AG09319 (cell line): ENCODE measurements at places on chromosomes 16 and 17.
A peak's percentile ranks its signal among the peaks of the same experiment; 100 is the strongest.

- no peak for DNase-seq
Measured at GRCh38 chr16:54585094-54585997, 298.8 kb upstream of the IRX3 start.

GRCh38 chr17:68210570-68211315 lies 37.1 kb upstream of the AMZ2 start:
- DNase-seq: no peak

DNA sequence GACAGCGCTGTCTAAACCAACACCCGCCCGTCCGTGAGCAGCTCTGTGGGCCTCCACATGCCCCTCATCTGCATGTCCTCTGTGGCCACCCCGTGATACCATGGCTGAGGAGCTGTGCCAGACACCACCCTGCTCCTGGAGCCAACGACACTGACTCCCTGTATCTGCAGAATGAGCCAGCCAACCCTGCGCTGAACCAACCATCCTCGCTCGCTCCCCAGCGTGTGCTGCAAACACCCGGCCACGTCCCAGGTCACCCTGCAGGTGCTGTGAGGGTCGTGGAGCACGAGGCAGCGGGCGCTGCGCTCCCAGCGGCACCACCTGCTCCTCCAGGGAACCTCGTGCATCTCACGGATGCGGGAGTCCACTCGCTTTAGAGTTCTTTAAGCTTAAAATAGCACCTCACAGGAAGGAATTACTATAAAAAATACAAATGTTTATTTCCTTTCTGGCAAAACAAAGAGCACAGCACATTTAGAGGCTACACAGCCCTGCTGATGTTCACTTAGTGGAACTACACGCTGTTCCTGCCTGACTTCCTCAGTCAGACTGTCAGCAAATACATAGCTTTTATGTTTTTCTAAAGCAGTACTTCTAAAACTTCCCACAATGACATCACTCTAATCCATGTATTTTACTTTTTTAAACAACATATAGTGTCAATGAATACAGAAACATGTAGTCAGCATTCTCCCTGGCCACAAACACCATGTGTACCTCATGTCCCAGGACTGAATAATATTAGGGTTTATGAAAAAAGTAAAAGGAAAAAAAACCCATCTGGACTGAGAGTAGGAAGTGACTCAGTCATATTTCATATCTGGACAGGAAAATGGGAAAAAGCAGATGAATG lies 43.5 kb downstream of the MAP1LC3B start:
- DNase-seq: no peak

DNA sequence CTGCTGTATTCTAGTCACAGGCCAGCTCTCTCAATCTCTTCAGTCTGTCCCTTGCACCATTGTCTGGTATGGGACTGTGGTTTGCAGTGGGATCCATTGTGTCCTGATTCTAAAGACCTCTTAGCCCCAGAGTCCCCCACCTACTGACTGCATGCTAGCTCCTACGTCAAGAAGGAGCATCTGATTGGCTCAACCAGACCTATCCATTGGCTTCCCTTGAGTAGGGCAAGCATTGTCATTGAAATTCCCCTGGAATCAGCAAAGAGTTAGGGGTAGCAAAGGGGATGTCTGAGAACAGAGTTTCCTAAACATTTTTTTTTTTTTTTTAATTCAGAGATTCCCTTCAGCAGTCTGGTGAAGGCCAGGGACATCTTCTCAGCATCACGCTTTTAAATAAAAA lies 175.3 kb upstream of the MPHOSPH6 start:
- DNase-seq: no peak

GRCh38 chr17:1461198-1461944 lies 5.3 kb upstream of the CRK start:
- DNase-seq: no peak

GRCh38 chr17:79478841-79479240 lies 132.0 kb downstream of the RBFOX3 start:
- DNase-seq: no peak

- DNase-seq: no peak
Measured at GRCh38 chr17:10001306-10001873, 96.3 kb upstream of the RCVRN start.

- no peak for DNase-seq
Measured at GRCh38 chr17:5430413-5430999, 8.4 kb downstream of the C1QBP start.

DNA sequence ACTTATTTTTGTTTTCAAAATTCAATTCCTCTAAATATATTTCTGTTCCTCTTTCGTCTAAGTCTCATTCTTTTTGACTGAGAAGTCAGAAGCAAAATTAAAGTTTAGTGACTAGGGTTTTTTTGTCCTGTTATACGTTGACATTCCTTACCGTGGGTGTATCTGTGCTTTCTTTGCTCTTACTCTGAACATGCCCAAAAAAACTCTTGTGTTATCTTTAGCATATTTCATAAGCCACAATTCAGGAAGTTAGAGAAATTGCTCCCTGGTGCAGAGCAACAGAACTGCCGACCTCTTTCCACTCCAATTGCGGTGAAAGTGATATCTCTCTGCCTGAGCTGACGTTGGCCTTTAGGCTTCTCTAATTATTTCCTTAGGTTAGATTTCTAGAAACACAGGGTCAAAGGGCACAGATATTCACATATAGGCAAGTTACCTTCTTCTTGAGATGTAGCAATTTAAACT lies 65.7 kb downstream of the CENPV start:
- peak; percentile 53 for DNase-seq

- DNase-seq: no peak
Measured at GRCh38 chr16:55911616-55912015, 36.4 kb upstream of the CES5A start.

DNA sequence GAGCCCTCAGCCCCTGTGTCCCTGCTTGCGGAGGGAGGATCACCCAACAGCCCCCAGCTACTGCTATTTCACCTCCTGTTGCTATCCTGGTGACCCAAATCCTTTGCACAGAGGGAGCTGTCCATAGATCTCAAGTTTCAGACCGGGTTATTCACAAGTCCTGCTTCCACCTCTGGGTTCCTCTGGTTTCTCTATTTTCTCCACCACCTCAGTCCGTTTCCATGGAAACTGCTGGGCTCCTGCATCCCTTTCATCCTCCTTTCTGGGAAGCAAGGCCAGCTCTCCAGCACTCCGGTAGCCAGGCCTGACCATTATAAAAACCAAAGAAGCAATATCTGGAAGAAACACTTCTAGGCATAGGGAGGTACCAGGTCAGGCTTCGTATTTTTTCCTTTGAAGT lies 4.8 kb upstream of the CALB2 start:
- no peak for DNase-seq

- no peak for DNase-seq
Measured at GRCh38 chr17:49361129-49361901, 735 bp downstream of the ZNF652 start.

DNA sequence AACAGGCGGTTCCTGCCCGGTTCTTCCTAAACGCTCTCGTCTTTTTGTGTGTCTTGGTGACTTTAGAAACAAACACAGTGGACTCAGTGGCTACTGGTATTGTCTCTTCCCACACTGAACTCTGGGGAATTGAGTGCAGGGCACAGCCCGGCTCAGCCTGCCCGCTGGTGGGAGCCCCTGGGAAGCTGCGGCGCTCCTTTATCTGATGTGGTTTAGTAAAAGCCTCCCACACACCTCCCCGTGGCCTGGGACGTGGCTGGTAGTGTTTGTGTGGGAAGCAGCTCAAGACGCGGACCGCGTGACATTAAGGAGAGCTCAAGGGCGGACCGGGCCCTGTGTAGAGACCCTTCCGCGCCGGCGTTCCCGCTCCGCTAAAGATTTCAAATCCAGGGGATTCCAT lies 55.4 kb upstream of the PVALEF start:
- no peak for DNase-seq

DNA sequence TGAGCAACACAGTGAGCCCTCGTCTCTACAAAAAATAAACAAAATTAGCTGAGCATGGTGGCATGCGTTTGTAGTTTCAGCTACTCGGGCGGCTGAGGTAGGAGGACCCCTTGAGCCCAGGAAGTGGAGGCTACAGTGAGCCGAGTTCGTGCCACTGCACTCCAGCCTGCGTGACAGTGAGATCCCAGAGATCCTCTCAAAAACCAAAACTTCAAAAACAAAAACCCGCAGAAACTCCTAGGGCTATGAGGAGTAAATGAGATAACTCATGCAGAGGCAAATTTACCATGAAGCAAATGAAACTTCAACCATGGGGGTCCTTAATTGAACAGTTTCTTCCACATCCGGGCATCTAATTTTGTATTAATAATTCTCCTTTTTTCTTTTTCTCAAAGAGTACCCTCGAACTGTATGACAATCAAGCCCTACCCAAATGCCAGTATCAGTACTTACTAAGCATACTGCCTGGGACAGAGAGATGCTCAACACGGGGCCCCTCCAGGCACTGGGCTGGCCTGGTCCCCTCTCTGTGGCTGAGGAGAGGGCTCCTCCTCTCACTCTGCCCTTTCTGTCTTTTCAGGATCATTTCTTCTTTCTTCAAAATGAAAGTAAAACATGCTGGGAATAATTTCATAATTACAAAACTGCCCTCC lies 789 bp upstream of the PIPOX start:
- no peak for DNase-seq

DNA sequence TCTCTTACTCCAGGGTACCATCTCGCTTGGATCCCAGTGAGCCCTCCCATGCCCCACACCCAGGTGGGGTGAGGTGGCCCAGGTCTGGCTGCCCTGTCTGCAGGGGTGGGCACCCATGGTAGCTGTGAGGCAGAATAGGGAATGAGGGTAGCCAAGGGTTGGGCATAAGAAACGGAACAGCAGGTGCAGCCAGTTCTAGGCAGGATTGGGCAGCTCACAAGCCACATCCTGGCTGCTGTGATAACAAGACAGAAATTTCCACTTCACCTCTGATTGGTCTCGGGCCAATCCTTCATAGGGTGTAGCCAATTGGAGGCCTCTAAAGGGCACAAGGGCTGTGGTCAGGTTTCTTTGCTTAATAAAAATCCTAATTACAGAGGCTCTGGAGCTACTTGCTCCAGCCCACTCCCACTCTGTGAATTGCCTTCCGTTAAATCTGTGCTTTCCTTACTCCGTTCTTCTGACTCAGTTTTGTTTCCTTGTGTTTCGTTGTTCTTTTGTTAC lies 1.5 kb upstream of the ARHGDIG start:
- no peak for DNase-seq

DNA sequence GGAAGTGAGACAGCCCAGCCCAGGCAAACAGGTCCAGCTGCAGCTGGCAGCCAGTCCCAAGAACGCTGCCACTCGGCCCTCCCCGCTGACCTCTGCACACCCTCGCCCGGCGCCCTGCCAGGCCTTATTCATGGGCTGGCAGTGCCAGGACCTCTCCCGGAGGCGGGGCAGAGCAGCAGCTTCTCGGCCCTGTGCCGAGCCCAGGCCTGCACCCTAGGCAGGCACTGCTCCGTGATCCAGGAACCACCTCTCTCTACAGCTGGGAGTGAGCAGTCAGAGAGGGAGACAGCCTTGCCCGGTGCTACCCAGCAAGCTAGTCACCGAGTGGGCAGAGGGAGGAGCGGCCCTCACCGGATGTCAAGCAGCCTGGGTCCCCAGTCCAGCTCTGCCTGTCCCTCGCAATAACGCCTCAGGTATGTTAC lies 79.9 kb upstream of the CBX4 start:
- DNase-seq: peak; percentile 7

DNA sequence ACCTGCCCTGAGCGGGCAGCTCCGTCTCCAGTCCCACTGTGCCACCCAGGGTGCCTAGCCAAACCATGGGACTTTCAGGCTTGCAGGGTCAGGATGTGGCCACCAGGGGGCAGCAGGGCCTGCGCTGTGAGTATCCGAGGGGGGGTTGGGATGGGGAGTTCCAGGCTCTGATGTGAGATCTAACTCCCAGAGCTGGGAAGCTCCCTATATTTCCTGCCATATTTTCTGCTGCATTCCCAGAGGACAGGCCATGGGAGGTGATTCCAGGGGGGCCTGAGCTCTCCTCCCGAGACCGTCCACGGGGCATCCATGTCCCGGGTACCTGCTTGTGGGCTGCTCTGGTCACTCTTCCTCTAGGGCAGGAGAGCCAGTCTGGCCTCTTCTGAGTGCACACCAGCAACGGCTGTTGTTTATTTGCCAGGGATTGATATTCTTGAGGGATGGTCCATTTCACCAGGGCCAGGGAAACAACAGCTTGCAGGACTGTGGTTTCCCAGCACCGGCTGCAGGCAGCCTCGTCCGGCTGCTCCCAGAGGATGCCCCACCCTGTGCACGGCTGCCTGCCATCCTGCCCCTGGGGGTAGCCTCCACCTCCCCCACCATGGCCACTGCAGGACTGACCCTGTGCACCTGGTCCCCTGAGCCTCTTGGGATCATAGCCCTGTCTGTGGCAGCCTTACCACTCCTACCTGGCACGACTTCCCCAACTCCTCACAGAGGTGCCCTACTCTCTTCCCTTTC lies 1.2 kb downstream of the GPR142 start:
- peak; percentile 19 for DNase-seq

DNA sequence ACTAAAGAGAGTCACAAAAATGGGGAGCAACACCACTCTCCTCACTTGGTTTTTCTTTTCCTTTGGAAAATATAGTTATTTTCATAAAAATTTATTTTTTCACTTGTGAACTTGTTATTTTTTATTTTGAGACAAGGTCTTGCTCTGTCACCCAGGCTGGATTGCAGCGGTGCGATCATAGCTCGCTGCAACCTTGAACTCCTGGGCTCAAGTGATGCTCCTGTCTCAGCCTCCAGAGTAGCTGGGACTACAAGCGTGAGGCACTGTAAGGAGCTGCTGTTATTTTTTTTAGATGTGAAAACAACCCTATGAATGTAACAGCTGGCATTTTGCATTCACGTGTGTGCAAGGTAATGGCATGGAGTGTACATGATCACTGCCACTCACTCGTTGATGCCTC lies 24.9 kb downstream of the LRRC75A start:
- no peak for DNase-seq

DNA sequence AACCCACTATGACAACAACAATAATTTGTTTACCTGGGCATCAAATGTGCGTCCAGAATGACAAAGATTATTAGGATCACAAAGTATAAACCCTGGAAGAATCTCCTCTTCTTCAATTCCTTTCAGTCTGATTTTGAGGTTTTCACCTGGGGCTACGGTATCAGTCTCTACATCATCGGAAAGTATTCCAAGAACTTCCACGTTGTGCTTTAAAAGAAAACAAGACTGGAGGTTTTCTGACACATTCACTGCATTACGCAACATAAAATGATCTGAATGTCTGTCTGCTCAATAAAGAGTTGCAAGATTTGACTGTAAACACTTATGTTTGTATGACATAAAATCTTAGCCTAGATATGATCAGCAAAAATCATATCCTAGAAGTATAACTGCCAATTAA lies 26.0 kb upstream of the RSL1D1 start:
- DNase-seq: no peak
